ENCODE measurements at places on chromosomes 2 and 18. TPM values are rescaled to one million over a fixed set of nuclear protein-coding genes. Genes with fewer than 3 reads are reported as not detected.
A peak's percentile ranks its signal among the peaks of the same experiment; 100 is the strongest.

DNA sequence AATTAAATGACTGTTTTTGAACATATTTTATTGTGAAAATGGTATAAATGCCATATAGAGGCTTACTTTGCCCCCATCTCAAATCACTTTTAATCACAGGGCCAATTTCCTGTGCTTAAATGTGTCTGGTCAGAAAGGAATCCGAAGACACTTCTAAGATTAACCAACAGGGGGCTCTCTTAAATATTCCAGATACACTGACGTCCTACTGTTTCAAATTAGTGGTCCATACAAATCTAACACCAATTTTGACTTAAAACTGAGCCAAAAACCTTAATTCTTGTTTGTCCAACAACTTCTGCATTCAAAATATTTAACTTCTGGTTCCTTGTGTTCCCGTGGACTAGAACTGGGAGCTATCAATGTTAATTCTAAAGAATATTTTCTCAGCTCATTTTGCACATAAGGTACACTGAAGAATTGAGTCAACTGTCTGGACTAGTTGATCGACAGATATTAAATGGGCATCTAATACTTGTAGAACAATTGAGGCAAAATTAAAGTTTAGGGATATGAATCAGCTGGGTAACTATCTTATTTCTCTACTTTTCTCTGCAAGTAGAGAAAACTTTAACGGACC lies 557.5 kb downstream of the ARHGAP15 start:
- H3K4me3 ChIP-seq = no peak overlapping the region
- H3K27ac ChIP-seq = no peak overlapping the region
- no peaks in the 10 kb centered on the region for H3K36me3 ChIP-seq
- no peaks in the 10 kb centered on the region for H3K27me3 ChIP-seq

GRCh38 chr18:6650747-6651146 lies 78.8 kb upstream of the ARHGAP28 start:
- DNase-seq = no peak
- no peaks in the 10 kb centered on the region for H3K27me3 ChIP-seq
- H3K4me3 ChIP-seq = no peak overlapping the region
- no peaks in the 10 kb centered on the region for H3K4me1 ChIP-seq
- no peak overlapping the region for H3K27ac ChIP-seq

GRCh38 chr18:31825772-31826171 lies 65.1 kb upstream of the SLC25A52 start:
- DNase-seq = no peak
- no peak overlapping the region for H3K27ac ChIP-seq
- no peaks in the 10 kb centered on the region for H3K4me1 ChIP-seq
- H3K27me3 ChIP-seq = no peaks in the 10 kb centered on the region
- H3K4me3 ChIP-seq = no peak overlapping the region

- H3K36me3 ChIP-seq = no peaks in the 10 kb centered on the region
- H3K27me3 ChIP-seq = no peaks in the 10 kb centered on the region
- H3K27ac ChIP-seq = peak overlapping the region; percentile 69
- H3K4me3 ChIP-seq = peak overlapping the region; percentile 61
These were observed 144.7 kb upstream of the ITGA4 start for GRCh38 chr2:181312515-181312927.

DNA sequence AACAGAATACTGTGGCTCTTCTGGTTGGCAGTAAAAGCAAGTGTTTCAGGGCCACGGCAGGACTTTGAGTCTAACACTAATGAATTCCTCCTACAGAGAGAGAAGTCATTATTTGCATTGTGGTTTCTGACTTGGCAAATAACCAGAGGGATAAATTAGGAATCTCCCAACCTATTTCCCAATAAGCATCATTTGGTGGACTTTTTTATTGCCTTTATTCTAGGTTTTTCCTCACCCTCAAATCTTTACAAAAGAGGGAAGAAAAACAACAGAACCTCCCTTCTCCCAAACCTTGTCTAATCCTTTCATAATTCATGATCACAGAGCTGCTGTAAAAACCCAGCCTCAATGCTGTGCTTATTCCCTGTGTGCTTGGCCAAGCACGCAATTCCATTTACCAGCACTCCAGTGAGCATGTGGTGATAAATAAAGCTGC lies 179.7 kb downstream of the AGPS start:
- no peak for DNase-seq
- H3K36me3 ChIP-seq = no peaks in the 10 kb centered on the region
- no peak overlapping the region for H3K27ac ChIP-seq
- H3K4me3 ChIP-seq = no peak overlapping the region
- no peaks in the 10 kb centered on the region for H3K4me1 ChIP-seq

DNA sequence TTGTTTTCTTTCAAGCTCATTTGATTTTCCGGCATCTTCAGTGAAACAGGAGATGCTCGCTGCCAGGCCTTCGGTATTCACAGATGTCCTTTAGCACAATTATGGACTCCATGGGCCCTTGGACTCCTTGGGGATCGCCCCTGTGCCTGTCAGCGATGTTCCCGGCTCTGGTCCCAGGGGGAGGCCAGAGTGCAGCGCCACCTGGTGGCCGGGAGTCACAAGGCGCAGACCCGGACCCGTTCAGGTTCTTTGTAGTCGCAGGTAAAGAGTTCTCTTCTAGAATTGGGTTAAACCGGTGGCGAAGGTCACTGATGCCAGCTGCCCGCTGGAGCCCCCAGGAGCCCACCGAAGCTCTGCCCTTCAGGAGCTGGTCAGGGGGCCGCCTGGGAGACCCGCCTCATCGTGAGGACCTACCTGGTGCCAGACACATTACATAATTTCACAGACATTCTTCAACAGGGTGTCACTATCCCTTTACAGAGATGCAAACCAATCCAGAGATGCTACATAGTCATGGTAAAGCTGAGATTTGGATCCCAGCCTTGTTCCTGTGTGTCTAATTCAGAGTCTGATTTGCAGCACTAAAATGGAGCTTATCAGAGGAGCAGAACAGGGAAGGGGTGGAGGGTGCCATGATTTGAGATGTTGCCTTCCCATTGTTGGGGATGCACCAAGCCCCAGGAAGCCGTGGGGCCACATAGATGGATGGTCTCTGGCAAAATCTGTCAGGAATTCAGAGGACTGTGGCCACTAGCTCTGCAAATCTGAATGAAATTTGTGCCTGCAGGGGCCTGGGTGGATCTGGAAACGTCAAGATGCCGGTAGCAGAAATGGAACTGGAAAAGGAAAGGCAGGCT lies 6.0 kb upstream of the INPP5D start:
- DNase-seq = peak; percentile 62
- H3K27me3 ChIP-seq = no peaks in the 10 kb centered on the region
- no peak overlapping the region for H3K27ac ChIP-seq
- no peaks in the 10 kb centered on the region for H3K36me3 ChIP-seq

- no peak overlapping the region for H3K4me3 ChIP-seq
- no peaks in the 10 kb centered on the region for H3K27me3 ChIP-seq
- no peaks in the 10 kb centered on the region for H3K36me3 ChIP-seq
- DNase-seq = no peak
These were observed 56.7 kb downstream of the GALNT14 start for GRCh38 chr2:31081492-31081891.

GRCh38 chr2:40611196-40611595 lies 159.3 kb upstream of the SLC8A1 start:
- no peak for DNase-seq
- no peak overlapping the region for H3K27ac ChIP-seq
- H3K4me3 ChIP-seq = no peak overlapping the region
- no peaks in the 10 kb centered on the region for H3K36me3 ChIP-seq
- no peaks in the 10 kb centered on the region for H3K27me3 ChIP-seq
- no peaks in the 10 kb centered on the region for H3K4me1 ChIP-seq

GRCh38 chr2:74513605-74514367 lies 464 bp upstream of the TLX2 start:
- H3K27me3 ChIP-seq = peaks cover 32% of the 10 kb centered on the region
- H3K36me3 ChIP-seq = no peaks in the 10 kb centered on the region
- no peak for DNase-seq
- H3K4me1 ChIP-seq = peaks cover 33% of the 10 kb centered on the region
- H3K4me3 ChIP-seq = no peak overlapping the region

DNA sequence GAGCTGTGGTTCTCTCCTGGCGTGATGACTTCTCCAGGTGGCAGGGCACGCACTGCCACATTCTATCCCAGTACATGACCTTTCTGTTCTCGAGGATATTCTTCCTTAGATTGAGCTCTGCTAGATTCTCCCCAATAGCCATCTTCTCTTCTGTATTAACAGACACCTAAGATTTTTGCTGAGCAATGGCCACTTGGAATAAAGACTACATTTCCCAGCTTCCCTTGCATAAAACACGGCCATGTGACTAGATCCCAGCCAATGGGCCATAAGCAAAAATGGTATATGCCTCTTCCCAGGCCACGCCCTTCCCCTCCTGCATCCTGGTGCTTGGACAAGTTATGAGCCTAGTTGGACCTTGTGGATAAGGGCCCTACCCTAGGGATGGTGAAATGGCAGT lies 82.1 kb downstream of the EIF2AK3 start:
- peaks cover 5% of the 10 kb centered on the region for H3K27me3 ChIP-seq
- no peak for DNase-seq
- no peak overlapping the region for H3K27ac ChIP-seq
- H3K4me1 ChIP-seq = no peaks in the 10 kb centered on the region
- H3K36me3 ChIP-seq = no peaks in the 10 kb centered on the region

Gene MITD1
- total RNA-seq = 32.1 TPM

Gene RAB6D
- total RNA-seq = not detected
